ENCODE measurements at places on chromosomes 11 and 22.

- DNase-seq, result no peak
Measured at GRCh38 chr11:135001581-135001980, 589.5 kb upstream of the B3GAT1 start.

DNA sequence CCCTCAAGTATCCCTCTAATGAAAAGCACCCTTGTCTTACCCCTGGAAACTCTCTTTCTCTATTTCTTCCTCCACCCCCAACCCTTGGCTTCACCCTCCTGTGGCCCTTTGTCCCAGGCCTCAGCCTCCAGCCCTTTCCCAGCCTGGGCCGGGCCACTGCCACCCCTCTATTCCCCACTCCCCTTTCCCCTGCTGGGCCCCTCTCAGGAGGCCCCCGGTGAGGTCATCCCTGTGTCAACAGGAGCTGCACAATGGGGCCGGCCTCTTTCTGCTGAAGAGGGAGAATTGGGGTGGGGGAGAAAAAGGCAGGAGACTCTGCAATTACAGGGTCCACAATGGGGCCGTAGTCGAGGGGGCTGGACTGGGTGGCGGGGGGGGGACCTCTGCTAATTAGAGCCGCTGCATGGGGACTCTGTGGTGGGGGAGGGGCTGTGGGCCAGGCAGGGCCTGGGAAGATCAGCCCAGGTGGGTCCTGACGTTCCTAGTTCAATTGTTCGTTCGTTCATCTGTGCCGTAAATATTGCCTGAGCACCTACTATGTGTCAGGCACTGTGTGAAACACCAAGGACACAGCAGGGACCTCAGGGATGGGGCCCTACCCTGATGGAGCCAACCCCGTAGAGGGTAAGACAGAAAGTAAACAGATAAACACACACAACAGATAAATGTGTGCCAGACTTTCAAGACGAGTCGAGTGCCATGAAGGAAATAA is 18.5 kb upstream of the MPPED1 start:
- no peak for DNase-seq

DNA sequence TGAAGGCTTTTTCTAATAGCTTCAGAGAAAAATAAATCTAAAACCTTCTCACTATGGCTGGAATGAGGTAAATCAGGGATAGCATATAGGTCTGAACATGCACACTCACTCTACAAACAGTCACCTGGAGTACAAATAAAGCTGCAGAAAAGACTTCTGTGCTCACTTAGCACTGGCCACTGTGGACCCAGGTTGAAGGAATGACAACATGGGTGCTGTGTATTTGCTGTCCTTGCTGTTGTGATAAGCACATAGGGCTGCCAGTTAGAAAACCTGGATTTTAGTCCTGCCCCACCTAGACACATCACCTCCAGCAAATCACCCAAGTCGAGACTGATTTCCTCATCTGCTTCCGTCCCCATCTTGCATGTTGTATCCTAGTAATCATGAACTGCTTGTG is 51.2 kb downstream of the FZD4 start:
- DNase-seq, result no peak

- no peak for DNase-seq
Measured at GRCh38 chr11:122617926-122618325, 37.6 kb upstream of the UBASH3B start.

Measured in AG09309 (cell line).